ENCODE measurements at places on chromosomes 6 and 20. TPM values are rescaled to one million over a fixed set of nuclear protein-coding genes. Genes with fewer than 3 reads are reported as not detected.

GRCh38 chr20:58963060-58963584 lies 17.9 kb upstream of the NELFCD start:
- no peaks in the 10 kb centered on the region for H3K36me3 ChIP-seq
- H3K27ac ChIP-seq = no peak overlapping the region
- no peak overlapping the region for H3K4me3 ChIP-seq
- DNase-seq = no peak
- H3K27me3 ChIP-seq = no peaks in the 10 kb centered on the region

- H3K4me3 ChIP-seq = no peak overlapping the region
- peak overlapping the region; percentile 92 for H3K27ac ChIP-seq
- no peak for DNase-seq
- peaks cover 9% of the 10 kb centered on the region for H3K4me1 ChIP-seq
- no peaks in the 10 kb centered on the region for H3K36me3 ChIP-seq
Observed at GRCh38 chr6:131134220-131134979, 867 bp upstream of the AKAP7 start.

- H3K4me1 ChIP-seq = peaks cover 39% of the 10 kb centered on the region
- no peaks in the 10 kb centered on the region for H3K27me3 ChIP-seq
- DNase-seq = no peak
Observed at GRCh38 chr6:109323241-109323640, 59.0 kb downstream of the CD164 start.

Gene TCF21
- total RNA-seq = not detected

Gene BACH2
- 6.3 TPM for total RNA-seq

GRCh38 chr6:5905431-5906339 lies 101.0 kb downstream of the NRN1 start:
- peak; percentile 69 for DNase-seq
- H3K4me1 ChIP-seq = no peaks in the 10 kb centered on the region
- H3K36me3 ChIP-seq = no peaks in the 10 kb centered on the region
- H3K27ac ChIP-seq = no peak overlapping the region
- H3K4me3 ChIP-seq = no peak overlapping the region

DNA sequence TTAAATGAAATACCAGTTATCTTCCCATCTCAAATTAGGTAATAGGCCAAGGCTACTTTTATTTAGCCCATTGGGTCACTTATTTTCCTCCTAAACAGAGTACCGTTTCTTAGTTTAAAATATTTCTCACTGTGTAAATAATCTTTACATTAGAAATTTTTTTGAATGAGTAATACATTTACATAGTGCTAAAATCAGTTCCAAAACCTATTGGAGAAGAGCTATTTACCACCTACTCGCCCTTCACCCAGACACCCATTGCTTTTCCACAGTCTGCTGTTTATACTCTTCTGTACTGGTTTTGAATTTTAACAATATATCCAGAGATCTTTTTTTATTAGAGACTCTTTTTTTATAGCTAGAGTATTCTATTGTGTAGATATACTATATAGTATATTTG lies 36.9 kb downstream of the MCM8 start:
- no peak for DNase-seq
- no peaks in the 10 kb centered on the region for H3K27me3 ChIP-seq
- H3K36me3 ChIP-seq = no peaks in the 10 kb centered on the region

Gene IER3
- 9.4 TPM for total RNA-seq

Gene ARFGEF3
- total RNA-seq = 6.1 TPM

- H3K27me3 ChIP-seq = no peaks in the 10 kb centered on the region
- no peak overlapping the region for H3K27ac ChIP-seq
- no peaks in the 10 kb centered on the region for H3K36me3 ChIP-seq
- no peak for DNase-seq
- H3K4me1 ChIP-seq = no peaks in the 10 kb centered on the region
Observed at GRCh38 chr6:145729887-145730286, 5.4 kb downstream of the EPM2A start.

GRCh38 chr20:59084041-59084850 lies 41.7 kb upstream of the PRELID3B start:
- peak; percentile 79 for DNase-seq
- H3K4me1 ChIP-seq = peaks cover 17% of the 10 kb centered on the region
- H3K27ac ChIP-seq = peak overlapping the region; percentile 79
- H3K4me3 ChIP-seq = no peak overlapping the region
- H3K27me3 ChIP-seq = no peaks in the 10 kb centered on the region

Gene TPD52L2
- total RNA-seq = 69.4 TPM

Gene RPP21
- total RNA-seq = 27.2 TPM

DNA sequence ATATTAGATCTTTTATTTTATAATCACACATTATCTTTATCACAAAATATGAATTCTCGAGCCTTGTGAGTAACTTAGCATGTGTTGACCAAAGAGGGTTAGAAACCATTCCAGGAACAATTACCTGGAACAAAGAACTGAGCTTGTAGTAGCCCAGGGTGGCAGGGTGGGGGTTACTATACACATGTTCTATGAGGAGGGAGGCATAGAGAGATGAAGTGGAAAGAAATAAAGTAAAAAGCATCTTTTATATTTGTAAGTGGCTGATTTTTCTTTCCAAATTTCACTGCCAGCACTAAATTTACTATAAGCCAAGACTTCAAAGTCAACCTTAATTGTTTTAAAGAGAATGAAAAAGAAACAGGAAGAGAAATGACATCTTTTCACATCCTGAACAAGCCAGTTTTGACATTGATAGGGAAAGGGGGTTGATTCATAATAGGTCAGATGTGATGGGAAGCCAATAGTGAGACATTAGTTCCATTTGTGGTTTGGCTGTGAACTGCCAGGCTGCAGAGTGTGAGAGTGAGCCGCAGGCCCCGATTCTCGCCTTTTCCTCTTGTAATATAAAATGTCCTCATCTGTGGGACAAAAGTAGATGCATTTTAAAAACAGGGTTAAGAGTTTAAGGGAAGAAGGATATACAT lies 52.7 kb upstream of the MYB start:
- H3K4me3 ChIP-seq = no peak overlapping the region
- H3K36me3 ChIP-seq = no peaks in the 10 kb centered on the region
- no peak for DNase-seq
- H3K27me3 ChIP-seq = no peaks in the 10 kb centered on the region
- no peak overlapping the region for H3K27ac ChIP-seq

- DNase-seq = peak; percentile 91
- no peaks in the 10 kb centered on the region for H3K36me3 ChIP-seq
- H3K4me3 ChIP-seq = peak overlapping the region; percentile 18
- H3K27me3 ChIP-seq = no peaks in the 10 kb centered on the region
Observed at GRCh38 chr6:37103169-37104039, 66.5 kb upstream of the PIM1 start.
